ENCODE measurements at places on chromosomes 1 and 21. TPM values are rescaled to one million over a fixed set of nuclear protein-coding genes. Genes with fewer than 3 reads are reported as not detected.

GRCh38 chr21:45945868-45946210 is 35.7 kb upstream of the COL6A1 start:
- no peaks in the 10 kb centered on the region for H3K4me1 ChIP-seq
- DNase-seq: no peak
- no peak overlapping the region for H3K4me3 ChIP-seq
- H3K27ac ChIP-seq: no peak overlapping the region
- H3K27me3 ChIP-seq: no peaks in the 10 kb centered on the region

DNA sequence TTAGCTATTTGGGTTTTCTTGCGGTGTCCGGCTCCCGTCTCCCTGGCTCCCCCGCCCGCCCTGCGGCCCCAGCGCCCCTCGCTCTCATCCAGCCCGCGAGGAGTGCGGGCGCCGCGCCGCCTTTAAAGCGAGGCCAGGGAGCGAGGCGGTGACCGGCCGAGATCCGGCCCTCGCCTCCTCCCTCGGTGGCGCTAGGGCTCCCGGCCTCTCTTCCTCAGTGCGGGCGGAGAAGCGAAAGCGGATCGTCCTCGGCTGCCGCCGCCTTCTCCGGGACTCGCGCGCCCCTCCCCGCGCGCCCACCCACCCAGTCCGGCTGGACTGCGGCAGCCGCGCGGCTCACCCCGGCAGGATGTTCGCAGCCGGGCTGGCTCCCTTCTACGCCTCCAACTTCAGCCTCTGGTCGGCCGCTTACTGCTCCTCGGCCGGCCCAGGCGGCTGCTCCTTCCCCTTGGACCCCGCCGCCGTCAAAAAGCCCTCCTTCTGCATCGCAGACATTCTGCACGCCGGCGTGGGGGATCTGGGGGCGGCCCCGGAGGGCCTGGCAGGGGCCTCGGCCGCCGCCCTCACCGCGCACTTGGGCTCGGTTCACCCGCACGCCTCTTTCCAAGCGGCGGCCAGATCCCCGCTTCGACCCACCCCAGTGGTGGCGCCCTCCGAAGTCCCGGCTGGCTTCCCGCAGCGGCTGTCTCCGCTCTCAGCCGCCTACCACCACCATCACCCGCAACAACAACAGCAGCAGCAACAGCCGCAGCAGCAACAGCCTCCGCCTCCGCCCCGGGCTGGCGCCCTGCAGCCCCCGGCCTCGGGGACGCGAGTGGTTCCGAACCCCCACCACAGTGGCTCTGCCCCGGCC is 492 bp downstream of the HLX start:
- no peaks in the 10 kb centered on the region for H3K36me3 ChIP-seq

GRCh38 chr1:89843273-89844130 is 22.7 kb downstream of the LRRC8D start:
- DNase-seq: peak; percentile 80
- H3K4me1 ChIP-seq: peaks cover 5% of the 10 kb centered on the region
- H3K27ac ChIP-seq: peak overlapping the region; percentile 84
- no peaks in the 10 kb centered on the region for H3K27me3 ChIP-seq
- no peaks in the 10 kb centered on the region for H3K36me3 ChIP-seq

DNA sequence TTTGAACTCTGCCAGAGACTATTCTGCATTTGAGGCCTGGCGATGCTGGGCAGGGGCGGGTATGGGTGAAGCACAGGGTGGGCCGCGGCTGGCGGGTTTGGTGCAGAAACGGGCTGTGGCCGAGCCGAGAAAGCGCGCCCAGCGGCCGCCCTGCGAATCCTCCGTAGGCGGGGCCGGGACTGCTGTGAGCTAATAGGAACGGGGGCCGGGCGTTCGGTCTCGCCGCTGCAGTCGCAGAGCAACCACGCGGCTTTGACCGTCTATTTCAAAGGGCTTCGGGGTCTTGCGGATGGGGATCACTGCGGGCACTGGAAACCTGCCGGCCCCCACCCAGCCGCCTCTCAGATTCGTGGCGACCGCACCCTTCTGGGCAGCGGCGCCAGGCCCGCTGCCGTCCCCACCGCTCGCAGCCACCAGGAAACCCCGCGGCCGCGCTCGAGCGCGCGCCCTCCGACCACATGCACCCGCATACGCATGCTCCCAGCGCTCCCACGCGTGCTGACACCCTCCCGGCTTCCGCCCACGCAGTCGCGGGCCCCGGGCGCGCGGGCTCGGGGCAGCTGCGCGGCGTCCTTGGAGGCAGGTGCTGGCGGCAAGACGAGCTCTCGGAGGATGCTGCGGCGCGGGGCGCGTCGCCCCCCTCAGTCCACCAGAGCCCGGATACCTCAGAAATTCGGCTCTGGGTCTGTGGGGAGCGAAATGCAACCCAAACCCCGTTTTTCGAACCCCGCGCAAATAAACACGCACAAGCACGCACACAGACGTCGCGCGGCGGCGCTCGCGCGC is 32.6 kb downstream of the DNTTIP2 start:
- no peaks in the 10 kb centered on the region for H3K36me3 ChIP-seq
- H3K27ac ChIP-seq: peak overlapping the region; percentile 100
- peak; percentile 91 for DNase-seq
- H3K27me3 ChIP-seq: no peaks in the 10 kb centered on the region

C1orf50 gene
- total RNA-seq: 9.4 TPM

TEDDM1 gene
- total RNA-seq: not detected

MCOLN2 gene
- total RNA-seq: 133 TPM
